A172 (cell line): ENCODE measurements at places on chromosomes 4 and X.

DNA sequence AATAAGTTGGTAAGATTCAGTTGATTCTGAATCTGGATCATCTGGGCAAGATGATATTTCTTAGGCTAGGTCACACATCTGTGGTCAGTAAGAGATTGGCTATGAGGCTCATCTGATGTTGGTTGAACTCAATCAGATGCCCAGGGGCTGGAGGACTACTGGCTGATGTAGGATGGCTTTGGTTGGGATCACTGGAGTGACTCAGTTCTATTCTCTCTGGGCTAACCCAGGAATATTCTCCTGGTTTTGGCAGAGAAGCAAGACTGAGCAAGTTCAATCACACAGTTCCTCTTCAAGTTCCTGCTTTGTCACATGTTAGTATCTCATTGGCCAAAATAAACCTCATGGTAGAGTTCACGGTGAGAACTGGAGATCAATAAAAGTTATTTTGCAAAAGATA is 902.3 kb upstream of the SLIT2 start:
- DNase-seq, result no peak

DNA sequence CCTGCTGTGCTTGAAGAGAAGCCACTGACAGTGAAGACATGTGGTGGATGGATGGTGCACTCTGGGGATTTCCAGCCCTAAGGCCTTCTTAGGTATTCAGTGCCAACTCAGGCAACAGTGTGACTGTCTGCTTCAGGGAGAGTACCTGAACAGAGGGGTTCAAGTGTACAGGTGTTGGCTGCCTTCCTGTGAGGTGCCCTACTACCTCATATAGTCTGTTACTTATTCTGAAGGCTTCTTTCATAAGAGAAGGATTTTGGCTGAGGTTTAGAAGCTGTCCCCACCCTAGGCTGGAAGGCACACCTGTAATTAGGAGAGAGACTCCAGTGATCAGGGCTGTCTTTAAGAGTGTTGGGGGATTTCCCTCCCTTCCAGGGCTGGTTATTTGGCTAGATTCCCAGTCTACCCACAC is 1.8 kb downstream of the FTHL17 start:
- peak; percentile 7 for DNase-seq

- no peak for DNase-seq
Measured at GRCh38 chr4:122873146-122873545, 46.5 kb downstream of the FGF2 start.

- no peak for DNase-seq
Measured at GRCh38 chr4:120434756-120435155, 368.1 kb upstream of the MAD2L1 start.

GRCh38 chr4:141643557-141643956 is 7.2 kb downstream of the IL15 start:
- peak; percentile 74 for DNase-seq

DNA sequence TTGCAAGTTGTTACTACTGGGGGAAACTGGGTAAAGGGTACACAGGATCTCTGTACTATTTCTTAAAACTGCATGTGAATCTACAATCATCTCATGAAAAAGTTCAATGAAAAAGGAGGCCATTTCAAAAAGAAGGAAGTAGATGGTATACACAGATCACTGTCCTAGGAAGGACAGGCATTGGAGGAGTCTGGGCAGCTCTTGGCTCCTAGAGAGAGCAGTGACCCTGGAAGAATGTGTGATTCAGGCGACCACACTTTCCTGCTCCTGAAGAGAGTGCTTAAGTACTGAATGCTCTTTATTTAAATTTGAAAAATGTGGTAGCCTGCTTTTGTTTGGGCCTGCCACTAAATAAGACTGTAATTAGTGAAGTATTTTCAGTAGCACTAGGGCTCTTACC is 318.1 kb upstream of the CASK start:
- no peak for DNase-seq

DNA sequence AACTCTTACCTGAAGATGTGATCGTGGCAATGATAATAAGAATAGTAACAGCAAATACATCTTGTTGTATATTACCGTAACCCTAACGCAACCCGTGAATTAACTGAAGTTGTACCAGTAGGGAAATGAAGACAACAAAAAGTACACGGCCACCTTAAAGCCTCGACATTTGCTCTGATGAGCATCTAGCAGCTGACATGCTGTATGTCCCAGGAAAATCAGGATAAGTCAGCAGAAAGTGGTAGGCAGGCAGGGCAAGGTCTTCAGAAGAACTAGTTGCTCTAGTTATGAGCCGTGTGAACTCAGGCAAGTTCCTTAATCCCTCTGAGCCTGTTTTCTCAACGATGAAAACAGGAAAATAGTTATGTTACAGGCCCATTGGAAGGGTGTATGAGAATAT is 7.7 kb upstream of the ASB5 start:
- no peak for DNase-seq

- peak; percentile 2 for DNase-seq
Measured at GRCh38 chr4:110055158-110055768, 142.6 kb downstream of the EGF start.

DNA sequence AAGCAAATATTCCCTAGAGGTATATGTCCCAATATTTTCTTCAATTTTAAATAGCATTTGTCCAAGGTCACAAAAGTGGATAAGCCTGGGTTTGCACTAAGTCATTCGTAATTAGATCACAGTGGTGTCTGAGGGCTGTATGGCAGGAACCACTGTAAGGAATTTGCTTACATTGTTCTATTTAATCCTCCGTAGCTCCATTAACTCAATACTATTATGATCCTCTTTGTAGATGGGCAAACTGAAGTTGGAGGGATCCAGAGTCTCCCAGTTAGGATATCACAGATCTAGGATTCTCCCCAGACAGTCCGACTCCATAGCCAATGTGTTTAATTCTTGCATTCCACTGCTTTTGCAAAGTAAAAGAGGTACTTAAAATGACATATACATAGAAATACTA is 242.7 kb upstream of the DCAF8L1 start:
- DNase-seq, result no peak

- DNase-seq, result peak; percentile 27
Measured at GRCh38 chr4:86223472-86223871, 136.4 kb downstream of the MAPK10 start.

DNA sequence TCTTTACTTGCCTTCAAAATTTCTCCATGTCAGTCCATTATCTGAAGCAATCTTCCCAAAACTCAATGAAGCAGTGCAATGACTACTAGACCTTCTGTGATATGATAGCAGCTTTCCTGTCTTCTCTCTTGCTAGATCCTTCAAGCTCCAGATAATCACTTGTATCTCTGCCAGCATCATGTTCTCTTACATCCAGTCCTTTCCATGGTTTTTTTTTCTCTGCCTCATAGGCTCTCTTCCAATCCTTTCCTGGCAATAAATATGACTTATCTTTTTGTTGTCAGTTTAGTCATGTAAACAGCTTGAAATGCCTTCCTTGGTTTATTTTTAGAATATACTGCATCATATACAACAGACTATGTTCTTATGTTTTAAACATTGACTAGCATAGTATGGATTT is 193.5 kb downstream of the CFAP299 start:
- no peak for DNase-seq
